ENCODE measurements at places on chromosomes 12 and 14. TPM values are rescaled to one million over a fixed set of nuclear protein-coding genes. Genes with fewer than 3 reads are reported as not detected.

Gene KITLG
- total RNA-seq = 38.1 TPM

Gene KRT74
- total RNA-seq = not detected

Gene KRT6C
- total RNA-seq = not detected

Gene ABCC9
- total RNA-seq = 0.22 TPM

Gene IGFBP6
- 250 TPM for total RNA-seq

Gene MLEC
- 121 TPM for total RNA-seq

Gene LRRIQ1
- total RNA-seq = not detected

Gene VDR
- 57.3 TPM for total RNA-seq

Gene OR9K2
- total RNA-seq = not detected

Gene TPH2
- not detected for total RNA-seq

Gene BRAP
- 22.0 TPM for total RNA-seq

Gene TAS2R8
- not detected for total RNA-seq

Gene CD163L1
- total RNA-seq = 2.4 TPM

Gene HOXC6
- total RNA-seq = 4.8 TPM

Gene KRT7
- 7.0 TPM for total RNA-seq

Gene GLS2
- total RNA-seq = not detected

Gene KIF5A
- under 0.01 TPM for total RNA-seq

Gene SERPINA10
- not detected for total RNA-seq
